Glutamatergic neuron (in vitro differentiated cells): ENCODE measurements at places on chromosomes 11 and 22. TPM values are rescaled to one million over a fixed set of nuclear protein-coding genes. Genes with fewer than 3 reads are reported as not detected.
A peak's percentile ranks its signal among the peaks of the same experiment; 100 is the strongest.

Gene UQCC3
- total RNA-seq = 5.7 TPM

Gene ELP4
- 9.9 TPM for total RNA-seq

- H3K27me3 ChIP-seq = no peaks in the 10 kb centered on the region
- no peak overlapping the region for H3K4me3 ChIP-seq
- DNase-seq = no peak
- H3K27ac ChIP-seq = no peak overlapping the region
Measured at GRCh38 chr11:26573896-26574295, 1.8 kb upstream of the MUC15 start.

- peaks cover 41% of the 10 kb centered on the region for H3K4me1 ChIP-seq
Measured at GRCh38 chr22:28398355-28398754, 281.3 kb downstream of the TTC28 start.

- H3K4me1 ChIP-seq = peaks cover 20% of the 10 kb centered on the region
- peak overlapping the region; percentile 49 for H3K27ac ChIP-seq
- peaks cover 5% of the 10 kb centered on the region for H3K27me3 ChIP-seq
- no peaks in the 10 kb centered on the region for H3K36me3 ChIP-seq
Measured at GRCh38 chr22:17138513-17138912, 17.4 kb upstream of the TMEM121B start.

GRCh38 chr11:132539590-132540368 is 992.5 kb downstream of the OPCML start:
- no peak overlapping the region for H3K27ac ChIP-seq
- H3K36me3 ChIP-seq = no peaks in the 10 kb centered on the region
- DNase-seq = no peak
- H3K4me1 ChIP-seq = no peaks in the 10 kb centered on the region

GRCh38 chr11:130840679-130841078 is 75.6 kb downstream of the SNX19 start:
- H3K27ac ChIP-seq = no peak overlapping the region
- H3K4me3 ChIP-seq = no peak overlapping the region
- H3K36me3 ChIP-seq = peaks cover 18% of the 10 kb centered on the region
- H3K27me3 ChIP-seq = no peaks in the 10 kb centered on the region
- DNase-seq = no peak

GRCh38 chr11:12494699-12495098 is 117.3 kb downstream of the PARVA start:
- DNase-seq = no peak
- H3K4me1 ChIP-seq = peaks cover 14% of the 10 kb centered on the region
- no peaks in the 10 kb centered on the region for H3K27me3 ChIP-seq
- H3K4me3 ChIP-seq = no peak overlapping the region
